NCI-H345 (cell line): ENCODE measurements at places on chromosomes 3 and 15.
A peak's percentile ranks its signal among the peaks of the same experiment; 100 is the strongest.

DNA sequence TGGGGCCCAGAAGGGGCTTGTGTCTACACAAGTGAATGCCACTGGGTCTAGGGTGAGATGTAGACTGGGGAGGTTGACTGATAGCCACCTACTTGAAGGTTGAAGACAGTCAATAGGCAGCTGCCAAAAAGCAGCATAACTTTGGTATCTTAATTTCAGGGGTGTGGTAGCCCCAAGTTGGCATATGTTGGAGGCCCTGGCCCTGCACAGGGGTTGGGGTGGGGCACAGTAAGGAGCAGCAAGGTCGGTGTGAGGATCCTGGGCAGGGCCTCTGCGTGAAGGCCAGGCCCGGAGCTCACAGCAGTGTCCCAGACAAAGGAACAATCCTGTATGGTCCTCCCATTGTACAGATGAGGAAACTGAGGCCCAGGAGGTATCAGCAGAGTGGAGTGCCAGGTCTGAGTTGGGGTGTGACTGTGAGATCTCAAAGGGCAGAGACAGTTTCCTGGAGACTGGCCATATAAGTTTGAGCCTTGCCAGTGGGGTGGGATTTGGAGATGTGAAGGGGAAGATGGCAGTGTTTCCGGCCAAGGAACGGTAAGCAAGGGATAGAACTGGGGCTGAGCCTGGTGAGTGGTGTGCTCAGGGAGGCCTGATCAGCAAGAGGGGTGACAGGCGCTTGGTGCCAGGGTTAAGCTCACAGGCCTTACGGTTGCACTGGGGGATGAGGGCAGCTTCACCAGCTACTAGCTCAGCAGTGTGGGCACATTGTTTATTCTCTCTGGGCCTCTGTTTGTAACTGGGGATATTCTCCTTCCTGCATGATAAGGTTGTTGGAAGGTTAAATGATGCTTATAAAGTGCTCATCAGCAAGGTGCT, 1.7 kb downstream of the KLHL40 start:
- DNase-seq: no peak

GRCh38 chr3:32432711-32433530, 41.3 kb downstream of the CMTM7 start:
- DNase-seq: no peak

GRCh38 chr3:140186421-140186920, 251.5 kb downstream of the CLSTN2 start:
- DNase-seq: peak; percentile 12

DNA sequence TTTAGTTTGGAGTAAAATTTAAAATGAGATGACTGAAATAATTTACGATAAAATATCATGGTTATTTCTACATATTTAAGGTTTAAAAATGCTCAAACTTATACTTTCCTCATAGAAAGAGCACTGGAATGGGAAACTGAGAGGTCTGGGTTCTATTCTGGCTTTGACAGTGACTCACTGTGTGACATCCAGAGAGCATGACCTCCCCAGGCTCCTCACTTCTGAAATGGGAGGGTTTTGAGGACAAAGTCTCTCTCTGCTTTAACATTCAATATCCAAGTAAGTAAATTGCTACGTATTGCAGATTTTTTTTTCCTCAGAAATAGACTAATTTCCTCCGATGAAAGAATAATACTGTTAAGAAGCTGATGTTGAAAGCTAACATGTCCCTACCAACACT, 234.7 kb downstream of the TIGIT start:
- DNase-seq: no peak

DNA sequence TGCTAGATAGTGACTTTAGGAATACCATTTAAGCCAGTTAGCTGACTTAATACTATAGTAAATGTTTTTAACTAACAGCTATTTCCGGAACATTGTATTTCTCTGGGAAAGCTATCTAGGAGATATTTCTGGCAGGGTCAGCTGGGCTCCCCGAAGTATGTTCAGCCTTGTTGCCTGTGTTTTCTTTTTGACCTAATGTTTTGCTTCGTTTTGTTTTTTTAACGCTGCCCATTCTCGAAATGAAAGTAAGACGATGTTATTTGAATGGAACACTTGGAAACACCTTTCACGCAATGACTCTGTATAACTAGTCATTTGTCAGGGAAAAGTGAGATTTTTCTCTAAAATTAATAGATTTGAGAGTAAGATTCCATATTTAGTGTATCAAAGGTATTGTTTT, 702.9 kb upstream of the NAALADL2 start:
- no peak for DNase-seq

DNA sequence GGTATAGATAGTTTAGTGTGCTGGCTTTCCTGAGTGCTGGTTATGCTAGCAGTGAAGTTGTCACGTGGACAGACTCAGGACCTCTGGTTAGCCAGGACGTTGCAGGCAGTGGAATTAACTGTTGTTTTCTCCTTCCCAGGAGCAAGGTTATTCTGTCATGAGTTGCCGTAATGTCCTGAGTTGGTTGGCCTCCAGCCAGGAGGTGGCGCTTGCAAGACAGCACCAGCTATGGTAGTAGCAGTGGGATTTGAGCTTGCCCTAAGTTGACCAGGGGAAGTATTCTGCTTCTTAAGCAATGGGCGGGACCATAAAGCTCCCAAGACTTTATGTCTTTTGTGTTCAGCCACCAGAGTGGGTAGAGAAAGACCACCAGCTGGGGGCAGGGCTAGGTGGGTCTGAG, 240.7 kb upstream of the DNAJC19 start:
- no peak for DNase-seq

GRCh38 chr15:77266708-77267386, 153.1 kb downstream of the PEAK1 start:
- DNase-seq: no peak

DNA sequence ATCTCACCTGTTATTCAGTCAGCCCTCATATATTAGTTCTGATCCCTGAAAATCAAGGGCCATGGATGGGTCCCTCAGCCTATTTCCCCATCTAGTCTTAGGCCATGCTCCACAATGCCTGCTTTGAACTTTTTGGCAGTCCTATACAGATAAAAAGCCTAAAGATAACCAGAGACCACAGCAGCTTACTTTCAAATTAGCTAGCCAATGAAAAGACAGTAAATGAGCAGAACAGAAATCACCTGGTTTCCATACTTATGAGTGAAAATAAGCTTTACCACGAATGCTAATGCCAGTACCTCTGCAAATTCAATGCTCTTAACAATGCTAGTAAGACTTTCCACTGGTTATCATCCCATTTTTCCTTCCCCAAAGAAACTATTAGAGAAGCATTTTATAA, 141.6 kb upstream of the SPRED1 start:
- no peak for DNase-seq

GRCh38 chr3:11465744-11466616, 177.7 kb downstream of the VGLL4 start:
- no peak for DNase-seq

DNA sequence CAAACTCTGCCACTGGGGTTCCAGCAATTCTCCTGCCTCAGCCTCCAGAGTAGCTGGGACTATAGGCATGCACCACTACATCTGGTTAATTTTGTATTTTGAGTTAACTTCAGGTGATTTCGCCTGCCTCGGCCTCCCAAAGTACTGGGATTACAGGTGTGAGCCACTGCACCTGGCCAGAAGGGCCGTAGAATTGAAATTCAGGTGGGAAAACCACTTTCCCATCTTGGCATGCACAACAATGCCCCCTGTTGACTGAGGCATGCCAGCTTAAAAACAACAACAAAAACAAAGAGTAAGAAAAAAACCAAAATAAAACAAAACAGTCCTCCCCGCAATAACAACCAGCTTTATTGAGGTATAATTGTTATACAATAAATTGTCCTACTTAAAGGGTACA, 32.6 kb upstream of the RAB11A start:
- DNase-seq: no peak

DNA sequence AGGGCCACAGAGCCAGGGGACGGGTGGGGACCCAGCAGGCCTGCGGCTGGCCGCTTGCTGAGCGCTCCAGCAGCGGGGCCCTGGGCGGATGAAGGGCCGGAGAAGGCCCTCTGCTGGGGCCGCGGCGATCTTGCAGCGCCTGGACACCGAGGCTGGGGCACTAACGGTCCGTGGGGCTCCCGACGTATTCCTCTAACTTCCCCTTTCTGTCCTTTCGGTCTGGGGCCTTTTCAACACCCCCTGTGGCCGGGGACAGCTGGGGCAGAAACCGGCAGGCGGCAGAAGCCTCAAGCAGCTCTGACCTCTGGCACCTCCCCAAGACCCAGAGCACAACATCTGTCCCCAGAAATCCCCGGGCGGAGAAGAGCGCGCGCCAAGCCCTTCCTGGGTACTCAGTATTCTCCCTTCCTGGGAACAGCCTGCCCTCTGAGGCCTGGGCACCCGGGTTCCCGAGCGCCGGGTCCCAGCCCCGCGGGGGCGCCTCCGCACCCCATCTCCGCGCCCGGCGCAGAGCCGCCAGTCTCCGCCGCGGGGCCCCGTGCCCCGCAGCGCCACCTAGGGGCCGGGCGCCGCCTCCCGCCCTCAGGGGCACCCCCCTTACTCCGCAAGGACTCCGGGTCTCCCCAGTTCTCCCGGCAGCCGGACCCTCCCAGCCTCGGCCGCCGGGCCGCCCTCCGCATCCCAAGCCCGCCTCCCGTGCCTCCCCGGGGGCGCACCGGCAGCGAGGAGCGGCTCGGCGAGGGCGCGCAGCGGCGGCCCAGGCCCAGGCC, 582 bp upstream of the SLCO3A1 start:
- DNase-seq: peak; percentile 39

- no peak for DNase-seq
These were observed 34.9 kb upstream of the POLR2M start for GRCh38 chr15:57671636-57672035.

- no peak for DNase-seq
These were observed 318.1 kb upstream of the NECTIN3 start for GRCh38 chr3:110753516-110753915.

- DNase-seq: no peak
These were observed 29.1 kb upstream of the MANF start for GRCh38 chr3:51355891-51356578.

DNA sequence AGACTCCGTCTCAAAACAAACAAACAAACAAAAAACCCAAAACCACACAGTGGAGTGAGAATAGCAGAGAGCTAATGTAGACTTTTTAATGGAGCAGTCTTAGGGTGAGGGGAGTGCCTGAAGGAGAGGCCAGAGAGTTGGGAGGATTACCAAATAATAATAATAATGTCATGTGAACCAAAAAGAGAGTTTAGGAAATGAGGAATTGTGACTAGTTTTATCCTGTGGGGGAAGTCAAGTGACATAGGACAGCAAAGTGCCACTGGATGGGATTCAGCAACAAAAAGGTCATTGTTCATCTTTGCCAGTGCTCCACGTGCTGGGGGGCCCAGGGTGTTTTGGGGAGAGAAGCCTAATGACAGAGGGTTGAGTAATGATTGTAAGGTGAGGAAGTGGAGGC, 12.9 kb downstream of the GPR87 start:
- DNase-seq: no peak

DNA sequence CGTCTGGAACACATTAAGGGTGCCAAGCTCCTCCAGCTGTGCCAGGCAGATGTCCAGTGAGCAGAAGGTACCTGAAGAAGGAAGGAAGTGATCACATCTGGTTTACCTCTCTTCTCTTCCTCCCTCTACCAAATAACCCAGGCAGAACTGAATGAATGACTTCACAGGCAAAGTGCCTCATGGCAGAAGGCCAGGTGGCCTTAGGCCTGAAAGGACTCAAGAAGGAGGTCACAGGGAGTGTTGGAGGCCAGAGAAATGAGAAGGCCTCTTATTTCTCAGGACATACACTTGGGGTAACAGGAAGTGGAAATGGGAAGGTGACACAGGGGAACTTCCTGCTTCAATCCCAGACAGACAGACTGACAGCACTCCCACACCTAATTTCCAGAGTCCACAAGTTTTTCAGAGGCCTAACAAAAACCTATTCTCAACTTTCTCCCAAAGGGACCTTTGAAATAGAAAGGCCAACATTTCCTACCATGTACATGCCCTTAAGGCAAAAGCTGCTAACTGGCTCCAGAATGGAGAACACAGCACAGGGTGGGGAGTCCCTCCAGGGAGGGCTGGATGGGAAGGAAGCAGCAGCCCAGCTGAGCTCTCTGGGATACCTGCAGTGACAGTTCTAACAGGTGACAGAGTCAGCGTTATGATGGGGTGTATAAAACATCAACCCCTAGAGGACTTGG, 17.6 kb upstream of the SIN3A start:
- no peak for DNase-seq

DNA sequence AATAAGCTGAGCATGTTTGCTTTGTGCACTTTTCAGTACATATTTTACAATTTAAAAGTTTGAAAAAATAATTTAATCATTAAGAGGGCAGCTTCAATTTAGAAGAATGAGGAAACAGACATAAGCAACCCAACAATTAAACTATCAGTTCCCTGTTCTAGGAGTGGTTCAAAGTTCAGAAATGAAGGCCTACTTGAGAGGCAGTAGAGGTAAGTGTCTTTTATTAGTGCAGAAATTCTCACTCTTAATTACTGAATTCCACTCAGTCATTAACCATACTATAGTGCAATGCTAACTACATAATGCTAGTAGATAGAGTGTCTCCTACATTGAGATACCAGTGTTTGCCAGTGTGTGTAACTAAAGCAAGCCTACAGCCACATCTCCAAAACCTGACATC, 73.1 kb downstream of the TNIK start:
- no peak for DNase-seq

- DNase-seq: no peak
These were observed 27.9 kb upstream of the ACKR4 start for GRCh38 chr3:132569153-132569552.

DNA sequence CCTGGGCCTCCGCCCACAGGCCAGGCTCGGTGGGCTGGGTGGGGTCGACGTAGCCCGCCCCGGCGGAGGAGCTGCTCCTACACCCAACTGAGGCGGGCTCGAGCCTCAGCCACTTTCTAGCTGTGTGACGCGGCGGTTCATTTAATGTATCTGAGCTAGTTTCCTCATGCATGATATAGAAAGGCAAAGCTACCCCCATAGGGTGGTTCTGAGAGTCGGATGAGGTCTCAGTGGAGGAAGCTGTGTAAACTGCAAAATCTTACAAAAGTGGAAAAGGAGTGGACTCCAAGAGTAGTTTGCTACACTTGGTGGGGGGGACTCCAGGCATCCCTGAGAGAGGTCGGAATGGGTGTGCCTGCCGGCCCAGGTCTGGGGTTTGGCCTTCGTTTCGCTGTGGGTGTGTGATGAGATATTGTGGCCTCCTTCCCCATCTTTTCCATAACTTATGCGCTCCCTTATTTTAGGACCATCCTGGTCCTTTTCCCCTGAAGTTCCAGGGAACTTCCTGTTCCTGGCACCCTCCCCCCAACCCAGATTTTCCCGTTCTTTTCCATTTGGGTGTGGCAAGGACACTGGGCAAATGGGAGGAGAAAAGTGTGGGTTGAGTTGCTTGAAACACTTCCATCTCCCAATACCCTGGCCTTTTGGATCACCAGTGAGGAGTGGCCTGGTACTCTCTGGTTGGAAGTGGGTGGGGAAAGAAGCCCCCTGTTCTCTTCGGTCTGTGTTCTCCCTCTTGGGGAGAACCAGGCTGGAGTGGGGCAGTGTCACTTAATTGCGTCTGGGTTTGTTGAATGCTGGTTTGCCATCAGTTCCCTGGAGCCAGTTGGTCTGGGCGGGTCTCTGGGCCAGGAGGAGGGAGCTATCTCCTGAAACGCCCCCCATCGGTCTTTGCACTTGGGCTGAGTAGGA, 1.1 kb downstream of the PDIA5 start:
- DNase-seq: no peak

GRCh38 chr3:10693457-10693856, 122.6 kb upstream of the SLC6A11 start:
- DNase-seq: no peak
